ENCODE measurements at places on chromosomes 12 and 14.

GRCh38 chr14:76918782-76919394 is 92.7 kb downstream of the LRRC74A start:
- no peak for DNase-seq

DNA sequence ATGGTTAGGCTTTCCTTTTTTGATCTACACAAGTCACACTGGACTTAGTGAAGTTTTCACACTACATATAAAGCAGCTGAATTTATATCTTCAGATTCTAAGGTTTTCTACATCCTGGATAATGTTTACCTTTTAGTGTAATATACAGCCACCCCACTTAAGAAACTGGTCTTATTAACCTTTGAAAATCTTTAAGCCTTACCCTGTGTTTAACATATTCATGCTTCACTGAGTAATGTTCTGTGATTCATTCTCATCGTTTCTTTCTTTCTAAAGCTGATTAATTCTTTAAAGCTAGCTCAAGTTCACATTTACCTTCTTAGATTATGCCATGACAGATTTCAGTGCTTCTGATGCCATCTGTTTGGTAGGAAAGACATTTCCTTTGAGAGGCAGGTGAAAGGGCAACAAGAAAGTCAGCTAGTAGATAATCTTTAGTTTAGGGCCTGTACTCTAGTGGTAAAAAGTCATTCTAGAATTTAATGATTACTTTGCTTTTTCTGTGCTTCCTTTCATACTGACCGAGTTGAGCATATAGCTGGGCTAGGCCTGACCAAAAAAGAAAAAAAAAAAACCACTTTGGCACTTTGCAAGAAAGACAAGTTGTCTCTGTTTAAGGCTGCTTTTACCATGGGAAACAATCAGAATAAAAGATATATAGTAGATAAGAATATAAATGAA is 690.9 kb upstream of the FBXO33 start:
- no peak for DNase-seq

DNA sequence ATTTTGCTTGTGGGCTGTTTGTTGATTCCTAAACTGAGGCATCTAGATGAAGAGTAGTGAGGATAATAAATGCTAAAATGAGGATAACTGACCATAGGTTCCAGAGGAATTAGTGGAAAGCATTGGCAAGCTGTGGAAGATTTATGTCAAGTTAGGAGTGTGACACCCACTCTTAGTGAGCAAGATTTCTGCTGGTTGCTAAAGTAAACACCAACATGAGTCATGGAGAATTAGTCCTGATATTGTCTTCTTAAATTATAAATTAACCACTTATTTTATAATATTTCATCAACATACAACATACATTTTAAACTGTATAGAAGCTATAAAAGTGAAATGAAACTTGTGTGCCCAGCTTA is 328.2 kb downstream of the RPL10L start:
- DNase-seq, result no peak

DNA sequence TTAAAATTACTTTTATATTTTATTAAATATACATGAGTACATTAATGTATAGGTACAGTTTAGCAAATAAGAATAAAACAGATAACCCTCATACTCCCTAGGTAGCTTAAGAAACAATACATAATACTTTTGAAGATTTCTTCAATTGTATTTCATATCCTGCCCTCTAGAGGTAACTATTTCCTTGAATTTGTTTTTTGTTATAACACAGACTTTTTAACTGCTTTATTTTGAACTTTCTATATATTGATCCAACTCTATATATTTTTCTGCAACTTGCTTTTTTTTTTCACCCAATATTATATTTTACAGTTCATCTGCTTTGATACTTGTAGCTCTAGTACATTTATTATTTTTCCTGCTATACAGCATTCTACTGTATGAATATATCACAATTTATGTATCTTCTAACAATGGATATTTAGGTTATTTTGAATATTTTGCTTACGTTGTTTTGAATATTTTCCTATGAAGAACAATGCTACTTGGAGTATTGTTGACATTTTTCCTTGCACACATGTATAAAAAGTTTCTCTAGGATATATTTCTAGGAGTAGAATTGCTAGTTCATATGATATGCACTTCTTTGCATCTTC is 72.8 kb upstream of the ABCD2 start:
- no peak for DNase-seq

DNA sequence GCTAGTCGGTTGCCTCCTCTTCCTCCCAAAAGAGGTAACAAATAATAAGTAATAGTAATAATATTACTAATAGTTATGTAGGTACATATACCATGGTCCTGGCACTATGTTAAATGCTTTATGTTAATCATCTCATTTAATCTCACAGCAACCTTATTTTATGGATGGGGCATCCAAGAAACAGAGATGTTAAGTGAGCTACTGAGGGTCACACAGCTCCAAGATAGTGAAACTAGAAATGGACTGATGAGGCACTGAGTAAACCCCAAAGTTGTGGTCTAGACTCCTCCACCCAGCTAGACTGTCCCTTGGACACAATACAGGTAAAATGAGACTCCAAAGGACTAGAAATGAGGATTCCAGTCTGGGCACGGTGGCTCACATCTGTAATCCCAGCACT is 15.1 kb downstream of the ZFHX2 start:
- no peak for DNase-seq

DNA sequence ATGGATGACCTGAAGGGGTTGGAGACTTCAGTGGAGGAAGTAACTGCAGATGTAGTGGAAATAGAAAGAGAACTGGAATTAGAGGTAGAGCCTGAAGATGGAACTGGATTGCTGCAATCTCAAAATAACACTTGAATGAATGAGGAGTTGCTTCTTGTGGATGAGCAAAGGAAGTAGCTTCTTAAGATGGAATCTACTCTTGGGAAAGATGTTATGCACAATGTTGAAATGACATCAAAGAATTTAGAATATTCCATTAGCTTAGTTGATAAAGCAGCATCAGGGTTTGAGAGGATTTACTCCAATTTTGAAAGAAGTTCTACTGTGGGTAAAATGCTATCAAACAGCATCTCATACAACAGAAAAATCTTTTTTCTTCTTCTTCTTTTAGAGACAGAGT is 186.4 kb upstream of the PRKD1 start:
- no peak for DNase-seq

All from stimulated activated CD4-positive, alpha-beta T cell treated with anti-CD3 and anti-CD28 coated beads, Interleukin-2, amount 100 ng/mL, for 48 hours (primary cell).